ENCODE measurements at places on chromosomes 1 and 21.

- DNase-seq: no peak
Observed at GRCh38 chr1:62367005-62367557, 47.8 kb upstream of the KANK4 start.

GRCh38 chr1:92679980-92680379 lies 104.9 kb downstream of the EVI5 start:
- no peak for DNase-seq

GRCh38 chr21:45220071-45220481 lies 67.6 kb downstream of the POFUT2 start:
- peak; percentile 6 for DNase-seq

DNA sequence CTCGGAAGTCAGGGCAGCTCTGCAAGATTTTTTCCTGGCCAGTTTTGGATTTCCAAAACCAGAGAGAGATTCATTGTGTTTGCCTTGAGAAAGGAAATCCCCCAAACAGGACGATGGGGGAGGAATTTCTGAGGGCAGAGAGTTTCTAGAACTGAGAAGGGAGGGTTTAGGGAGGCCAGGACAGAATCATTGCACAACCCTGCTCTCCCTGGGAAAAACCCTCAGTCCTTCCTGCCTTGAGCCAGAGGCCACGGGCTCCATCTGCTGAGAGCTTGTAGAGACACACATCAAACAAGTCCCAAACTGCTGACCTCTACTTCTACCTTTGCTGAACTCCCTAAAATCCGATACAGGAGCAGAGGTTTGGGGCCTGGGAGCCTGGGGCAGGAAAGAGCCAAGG lies 99.7 kb downstream of the NMNAT2 start:
- DNase-seq: peak; percentile 95

- DNase-seq: no peak
Observed at GRCh38 chr1:201214886-201215285, 24.3 kb downstream of the IGFN1 start.

- DNase-seq: peak; percentile 67
Observed at GRCh38 chr1:66283622-66284041, 250.3 kb upstream of the SGIP1 start.

- peak; percentile 79 for DNase-seq
Observed at GRCh38 chr1:83967336-83967735, 31.6 kb downstream of the TTLL7 start.

- no peak for DNase-seq
Observed at GRCh38 chr1:184740344-184740743, 14.3 kb downstream of the EDEM3 start.

DNA sequence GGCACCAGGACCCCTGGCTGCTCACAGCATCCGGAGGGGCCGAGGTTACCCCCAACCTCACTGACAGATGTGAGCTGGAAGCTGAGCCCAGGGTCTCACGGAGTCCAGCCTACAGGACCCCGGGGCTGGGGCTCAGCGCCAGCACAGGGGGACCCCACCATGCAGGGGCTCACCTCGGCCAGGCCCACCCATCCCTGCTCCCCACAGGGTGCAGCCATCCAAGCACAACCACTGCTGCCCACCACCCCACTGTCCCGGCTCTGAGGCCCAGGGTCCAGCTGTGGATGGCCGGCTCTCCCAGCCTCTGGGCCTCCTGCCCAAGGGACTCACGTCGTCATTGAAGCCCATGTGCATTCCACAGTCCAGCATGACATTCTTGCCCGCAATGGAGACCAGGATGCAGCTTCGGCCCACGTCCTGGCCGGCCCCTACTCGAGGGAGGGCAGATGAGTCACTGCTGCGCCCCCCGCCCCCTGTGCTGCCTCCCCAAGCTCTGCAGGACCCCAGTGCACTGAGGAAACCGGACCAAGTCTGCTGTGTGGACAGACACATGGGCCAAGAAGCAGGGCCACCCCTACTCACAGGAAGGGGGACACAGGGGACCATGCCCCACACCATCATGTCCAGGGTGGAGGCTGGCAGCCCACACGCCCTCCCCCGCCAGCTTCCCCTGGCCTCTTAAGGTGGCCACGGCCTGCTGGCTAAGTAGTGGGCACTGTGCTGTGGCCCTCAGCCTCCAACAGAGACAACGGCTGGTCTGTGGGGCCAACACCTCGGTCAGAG lies 3.6 kb downstream of the INTS11 start:
- peak; percentile 31 for DNase-seq

DNA sequence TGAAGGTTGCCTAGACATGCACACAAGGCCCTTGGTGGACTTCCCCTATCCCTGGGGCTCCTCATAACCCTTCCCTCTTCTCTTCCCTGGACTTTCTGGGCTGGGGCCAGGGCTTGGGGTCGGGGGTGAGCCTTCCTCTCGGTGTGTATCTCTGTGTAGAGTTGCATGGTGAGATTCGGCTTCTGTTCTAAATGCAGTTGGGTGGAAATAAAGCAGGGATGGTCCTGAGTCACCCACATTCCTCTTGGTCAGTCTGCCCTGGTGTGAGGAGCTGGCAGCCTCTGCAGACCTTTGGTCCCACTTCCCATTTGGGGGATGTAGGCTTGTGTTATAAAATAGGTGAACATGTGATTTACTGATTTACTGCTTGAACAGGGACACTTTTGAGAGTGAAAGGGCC lies 38.0 kb downstream of the ADARB1 start:
- no peak for DNase-seq

GRCh38 chr21:29237110-29238052 lies 61.3 kb upstream of the BACH1 start:
- no peak for DNase-seq

DNA sequence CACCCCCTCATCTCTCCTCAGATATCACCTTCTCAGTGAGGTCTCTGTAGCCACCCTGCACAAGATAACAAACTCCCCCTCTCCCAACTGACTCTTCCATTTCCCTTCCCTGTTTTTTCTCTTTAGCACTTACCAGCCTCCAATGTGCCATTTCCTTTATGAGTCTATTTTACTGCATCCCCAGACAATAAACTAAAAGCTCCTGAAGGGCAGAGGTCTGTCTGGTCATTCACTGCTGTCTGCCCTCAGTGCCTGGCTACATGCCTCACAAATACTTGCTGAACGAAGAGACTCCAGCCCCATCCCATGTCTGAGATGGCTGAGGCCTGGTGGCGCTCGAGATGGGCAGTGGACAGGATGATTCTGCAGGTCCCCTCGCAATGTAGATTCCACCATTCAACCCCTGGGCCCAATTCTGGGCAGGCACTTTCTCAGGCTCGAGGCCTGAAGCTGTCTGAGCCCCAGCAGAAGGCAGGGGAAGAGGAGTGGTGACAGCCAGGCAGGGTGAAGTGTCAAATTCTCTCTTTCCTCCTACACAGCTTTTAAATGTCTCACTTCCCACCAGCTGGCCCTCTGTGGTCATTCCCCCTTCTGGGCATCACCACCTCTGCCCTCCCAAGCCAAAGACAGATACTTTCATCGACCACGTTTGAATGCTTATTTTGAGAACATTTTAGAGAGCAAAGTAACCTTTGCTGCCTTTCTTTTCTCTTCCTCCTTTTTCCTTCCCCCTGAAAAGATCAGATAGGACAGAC lies 6.6 kb downstream of the LRRN2 start:
- DNase-seq: no peak

DNA sequence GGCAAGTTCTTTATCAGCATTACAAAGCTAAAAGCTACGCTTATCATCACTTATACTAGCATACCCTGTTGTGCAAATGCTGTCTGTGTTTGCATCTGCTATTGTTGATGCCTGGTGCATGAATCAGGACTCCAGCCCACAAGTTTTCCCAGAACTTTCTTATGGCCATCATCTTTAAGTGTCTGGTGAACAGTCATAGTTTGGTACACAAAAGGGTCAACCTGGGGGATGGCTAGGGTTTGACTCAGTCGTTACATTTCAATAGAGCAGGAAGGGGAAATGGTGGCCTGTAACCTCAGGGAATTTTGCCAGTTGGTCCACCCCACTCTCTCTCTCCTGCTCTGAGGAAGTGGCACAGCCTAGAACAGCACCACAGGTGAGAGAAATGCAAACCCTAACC lies 35.4 kb downstream of the SELL start:
- peak; percentile 38 for DNase-seq

GRCh38 chr21:43306911-43307676 lies 119.8 kb downstream of the SIK1 start:
- DNase-seq: peak; percentile 28

GRCh38 chr1:151237678-151238466 lies 16.7 kb upstream of the PSMD4 start:
- no peak for DNase-seq

DNA sequence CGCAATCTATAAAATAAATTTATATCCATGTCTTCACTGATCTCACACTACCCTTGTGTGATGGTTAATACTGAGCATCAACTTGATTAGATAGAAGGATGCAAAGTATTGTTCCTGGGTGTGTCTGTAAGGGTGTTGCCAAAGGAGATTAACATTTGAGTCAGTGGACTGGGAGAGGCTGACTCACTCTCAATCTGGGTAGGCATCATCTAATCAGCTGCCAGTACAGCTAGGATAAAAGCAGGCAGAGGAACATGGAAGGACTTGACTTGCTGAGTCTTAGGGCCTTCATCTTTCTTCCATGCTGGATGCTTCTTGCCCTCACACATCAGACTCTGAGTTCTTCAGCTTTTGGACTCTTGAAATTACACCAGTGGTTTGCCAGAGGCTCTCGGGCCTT lies 615.4 kb downstream of the AGBL4 start:
- no peak for DNase-seq

GRCh38 chr1:195335541-195335940 lies 1272.7 kb downstream of the KCNT2 start:
- DNase-seq: peak; percentile 24

GRCh38 chr1:44531785-44532566 lies 126.9 kb downstream of the RNF220 start:
- peak; percentile 54 for DNase-seq

GRCh38 chr1:3714814-3715213 lies 37.4 kb upstream of the CCDC27 start:
- no peak for DNase-seq

- DNase-seq: no peak
Observed at GRCh38 chr1:47919113-47919833, 77.9 kb downstream of the TRABD2B start.

DNA sequence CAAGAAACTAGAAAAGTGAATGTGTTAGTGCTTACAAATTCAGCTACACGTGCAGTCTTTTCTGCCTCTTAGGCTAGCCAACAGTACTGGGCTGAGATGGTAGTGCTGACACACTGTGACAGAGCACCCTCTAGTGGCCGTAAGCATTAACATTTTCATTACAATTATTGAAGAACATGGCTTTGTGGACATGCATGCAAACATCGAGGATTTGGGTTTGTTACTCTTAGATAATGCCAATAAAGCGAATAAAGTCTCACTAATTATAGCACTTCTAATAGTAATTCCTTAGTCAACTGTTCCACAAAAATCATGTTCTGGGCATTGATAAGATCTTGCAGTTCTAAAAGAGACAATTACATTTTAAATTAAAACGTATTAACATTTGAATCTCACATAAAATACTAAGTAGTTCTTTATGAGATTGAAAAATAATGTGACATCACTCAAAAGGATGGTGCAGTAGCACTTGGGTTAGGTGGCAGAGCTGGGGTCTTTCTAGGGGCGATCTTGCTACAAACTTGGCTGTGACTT lies 47.1 kb downstream of the MYSM1 start:
- peak; percentile 84 for DNase-seq

GRCh38 chr1:28855046-28855445 lies 43.1 kb downstream of the OPRD1 start:
- no peak for DNase-seq

DNA sequence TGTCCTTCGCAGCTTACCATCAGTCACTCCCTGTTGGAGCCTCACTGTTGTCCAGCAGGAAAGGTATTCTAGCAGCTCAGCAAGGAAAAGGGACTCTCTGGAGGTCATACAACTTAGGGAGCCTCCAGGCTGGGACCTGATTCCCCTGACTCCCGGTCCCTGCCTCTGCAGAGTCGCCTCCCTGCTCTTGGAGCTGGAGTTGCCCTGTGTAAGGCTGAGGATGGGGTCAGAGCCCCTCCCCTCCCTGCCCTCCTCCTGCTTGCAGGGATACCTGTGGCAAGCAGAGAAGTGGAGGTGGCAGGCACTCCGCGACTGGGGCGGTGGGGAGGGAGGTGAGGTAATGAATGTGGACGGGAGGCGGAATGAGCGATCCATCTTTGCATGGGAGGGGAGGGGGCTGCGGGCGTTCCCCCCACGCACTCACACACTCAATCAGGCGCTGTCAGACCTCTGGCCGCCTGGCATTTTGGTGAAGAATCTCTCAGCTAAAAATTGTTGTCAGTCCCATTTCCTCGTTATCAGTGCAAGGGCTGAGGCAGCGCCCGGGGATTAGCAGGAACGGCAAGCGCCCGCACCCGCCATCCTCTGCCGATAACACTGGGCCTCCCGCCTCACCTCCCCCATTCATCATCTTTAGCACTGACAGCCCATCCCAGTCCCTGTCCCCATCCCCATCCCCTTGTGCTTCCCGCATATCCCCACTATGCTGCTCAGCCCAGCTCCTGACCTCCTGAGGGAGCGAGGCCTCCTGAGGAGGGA lies 64.3 kb downstream of the TMEM53 start:
- DNase-seq: no peak

- no peak for DNase-seq
Observed at GRCh38 chr1:23568608-23569383, 9.5 kb upstream of the ID3 start.

DNA sequence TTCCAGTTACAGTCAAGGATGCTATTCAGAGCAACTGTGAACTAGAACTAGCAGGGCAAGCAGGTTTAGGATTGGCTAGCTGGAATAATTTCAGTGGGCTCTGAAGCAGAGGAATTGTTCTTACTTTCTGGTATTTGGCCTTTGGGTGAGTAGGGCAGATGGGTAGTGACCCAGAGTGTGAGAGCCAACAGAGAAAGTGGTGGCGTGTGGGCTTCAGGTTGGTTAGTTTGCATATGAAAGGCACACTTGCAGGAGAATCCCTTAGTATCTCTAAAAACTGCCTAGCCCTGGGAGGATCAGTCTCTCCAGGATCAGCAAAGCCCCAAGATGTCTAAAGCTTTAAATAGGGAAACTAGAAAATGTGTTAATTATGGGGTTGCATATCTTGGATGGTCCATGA lies 67.6 kb upstream of the LRRC8B start:
- no peak for DNase-seq

GRCh38 chr1:199015799-199016198 lies 377.0 kb downstream of the PTPRC start:
- DNase-seq: no peak

DNA sequence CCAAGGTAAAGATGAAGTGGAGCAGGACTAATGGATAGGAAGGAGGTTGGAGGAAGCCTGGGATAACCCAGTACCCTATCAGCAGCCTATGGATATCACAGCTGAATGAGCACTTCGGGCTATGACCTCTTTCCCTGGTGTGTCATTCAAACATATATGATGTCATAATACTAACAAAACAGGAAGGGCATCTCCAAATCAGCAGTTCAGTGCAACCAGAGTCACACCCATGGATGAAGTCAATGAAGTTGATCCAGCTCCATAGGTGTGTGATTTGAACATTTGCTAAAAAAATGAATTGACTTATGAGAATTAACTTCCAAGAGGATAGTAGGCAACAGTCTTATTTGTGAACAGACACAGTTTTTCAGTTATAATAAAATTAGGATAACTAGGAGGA lies 1.7 kb upstream of the C1orf116 start:
- no peak for DNase-seq

Measured in IMR-90 (cell line).